ENCODE measurements at places on chromosomes 7 and 10.

DNA sequence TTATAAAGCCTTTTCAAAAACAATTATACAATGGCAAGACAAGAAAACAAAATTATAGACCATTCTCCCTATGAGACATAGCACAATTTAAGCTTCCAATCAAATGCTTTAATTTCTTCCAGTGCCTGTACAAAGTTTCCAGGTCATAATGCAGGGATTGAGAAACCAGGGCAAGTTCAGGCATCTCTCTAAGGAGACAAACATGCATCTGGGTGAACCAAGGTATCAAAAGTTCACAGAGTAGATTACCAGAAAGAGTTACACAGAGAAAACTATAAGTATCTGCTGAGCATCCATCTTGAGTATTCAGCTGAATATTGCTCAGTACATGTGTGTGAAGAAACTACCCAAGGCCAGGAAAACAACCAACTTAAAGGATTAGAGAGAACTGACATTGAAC is 89.1 kb downstream of the COL28A1 start:
- no peak for DNase-seq

- DNase-seq, result no peak
Observed at GRCh38 chr10:49595713-49596492, 14.2 kb upstream of the SLC18A3 start.

- DNase-seq, result no peak
Observed at GRCh38 chr10:3950676-3951275, 165.8 kb upstream of the KLF6 start.

GRCh38 chr7:3722396-3722922 is 421.4 kb downstream of the SDK1 start:
- no peak for DNase-seq

GRCh38 chr7:139431459-139431858 is 52.0 kb downstream of the KLRG2 start:
- no peak for DNase-seq

DNA sequence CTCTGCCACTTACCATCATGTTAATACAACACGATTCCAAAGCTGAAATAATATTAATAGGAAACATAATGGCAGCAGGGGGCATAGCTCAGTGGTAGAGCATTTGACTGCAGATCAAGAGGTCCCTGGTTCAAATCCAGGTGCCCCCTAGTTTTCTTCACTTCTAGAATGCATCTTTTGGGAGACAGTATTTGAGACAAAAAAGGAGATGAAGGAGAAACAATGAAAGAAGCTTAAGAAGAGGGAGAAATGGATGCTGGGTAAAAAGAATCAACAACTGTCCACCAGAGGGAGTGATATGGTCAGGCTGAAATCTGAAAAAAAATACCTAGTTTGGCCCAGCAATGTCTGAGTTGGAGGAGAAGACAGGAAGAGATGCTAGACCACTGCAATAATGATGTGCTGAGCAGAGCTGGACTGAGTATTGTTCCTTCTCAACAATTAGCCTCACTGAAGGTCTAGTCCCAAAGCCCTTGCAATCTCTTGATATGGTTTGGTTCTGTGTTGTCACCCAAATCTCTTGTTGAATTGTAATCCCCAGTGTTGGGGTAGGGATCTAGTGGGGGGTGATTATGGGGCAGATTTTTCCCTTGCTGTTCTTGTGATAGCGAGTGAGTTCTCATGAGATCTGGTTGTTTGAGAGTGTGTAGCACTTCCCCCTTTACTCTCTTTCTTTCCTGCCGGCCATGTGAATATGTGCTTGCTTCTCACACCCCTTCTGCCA is 48.3 kb downstream of the ZNF783 start:
- peak; percentile 75 for DNase-seq
